ENCODE measurements at places on chromosomes 7 and 10.

DNA sequence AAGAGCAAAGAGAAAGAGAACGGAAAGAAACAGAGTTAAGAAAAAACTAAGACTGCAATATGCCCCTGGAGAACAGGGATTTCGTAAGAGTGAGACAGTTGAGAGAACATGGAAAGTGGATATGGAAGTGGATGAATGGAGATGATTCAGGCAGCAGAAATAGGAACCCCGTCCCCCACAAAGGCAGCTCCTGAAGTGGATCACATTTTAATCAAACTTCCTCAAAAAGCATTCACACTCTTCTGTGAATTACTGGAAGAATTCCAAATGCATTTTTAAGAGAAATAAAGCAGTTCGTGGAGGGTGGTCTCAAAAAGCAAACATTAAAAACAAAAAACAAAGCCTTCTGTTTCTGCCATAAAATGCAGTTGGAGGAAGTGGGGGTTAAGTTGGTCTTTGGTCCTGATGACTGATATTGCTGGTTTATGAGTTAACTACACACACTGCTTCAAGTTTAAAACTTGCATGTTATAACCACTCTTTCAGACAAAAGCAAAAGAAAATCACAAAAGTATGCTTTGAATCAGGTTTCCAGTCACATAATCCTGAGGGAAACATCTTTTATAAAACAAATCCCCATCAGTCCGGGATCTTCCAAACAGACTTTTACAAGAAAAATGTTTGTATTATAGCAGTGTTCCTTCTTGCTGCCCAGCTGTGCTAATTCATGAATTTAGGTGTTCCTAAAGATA, 214.3 kb downstream of the FANK1 start:
- peak; percentile 41 for DNase-seq

DNA sequence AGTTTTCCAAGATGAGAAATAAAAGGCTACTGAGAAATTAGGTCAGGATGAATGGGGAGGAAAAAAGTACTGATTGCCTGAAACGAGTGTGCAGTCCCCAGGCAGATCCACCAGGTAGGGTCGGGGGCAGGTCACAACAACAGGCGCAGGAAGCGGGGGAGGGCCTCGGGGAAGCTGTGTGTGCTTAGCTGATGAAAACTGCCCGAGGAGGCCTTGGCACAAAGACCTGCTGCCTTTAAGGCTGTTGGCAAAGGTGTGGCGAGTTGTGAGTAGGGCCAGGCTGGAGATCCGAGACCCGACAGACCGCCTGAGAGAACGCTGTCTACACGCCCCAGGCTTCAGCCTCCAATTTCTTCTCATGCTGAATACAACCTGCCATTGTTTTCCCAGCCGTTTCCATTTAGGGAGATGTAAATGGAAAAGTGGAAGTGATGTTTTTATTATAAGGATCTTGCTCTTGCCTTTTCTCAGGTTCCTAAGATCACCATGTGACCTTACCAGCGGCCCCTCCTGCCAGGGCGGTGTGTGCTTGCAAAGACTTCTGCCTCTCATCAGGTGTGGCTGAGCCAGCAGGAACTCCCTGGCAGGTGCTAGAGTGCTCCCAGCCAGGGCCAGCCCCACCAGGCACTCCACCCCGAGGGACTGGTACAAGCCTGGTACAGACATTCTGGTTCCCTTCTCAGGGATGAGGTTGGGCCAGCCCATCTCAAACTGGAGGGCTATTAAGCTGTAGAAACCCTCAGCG, 60.8 kb downstream of the DLG5 start:
- DNase-seq, result peak; percentile 49

DNA sequence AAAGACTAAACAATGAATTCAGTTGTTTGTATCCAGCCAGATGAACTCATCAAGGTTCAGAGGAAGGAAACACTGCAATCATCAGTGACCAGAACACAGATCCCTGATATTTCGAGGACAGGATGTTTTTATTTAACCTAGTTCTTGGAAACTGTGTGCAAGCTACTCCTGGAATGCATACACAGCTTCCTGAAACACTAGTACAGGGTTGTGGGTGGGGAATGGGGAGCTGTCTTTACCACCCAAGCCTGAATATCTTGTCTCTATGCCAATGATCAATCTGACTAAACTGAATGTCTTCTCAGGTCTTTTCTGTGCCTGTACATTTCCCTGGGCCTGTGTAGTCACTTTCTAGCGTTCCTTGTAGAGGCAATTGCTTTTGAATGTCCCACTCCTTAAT, 374.6 kb downstream of the CALN1 start:
- DNase-seq, result no peak

DNA sequence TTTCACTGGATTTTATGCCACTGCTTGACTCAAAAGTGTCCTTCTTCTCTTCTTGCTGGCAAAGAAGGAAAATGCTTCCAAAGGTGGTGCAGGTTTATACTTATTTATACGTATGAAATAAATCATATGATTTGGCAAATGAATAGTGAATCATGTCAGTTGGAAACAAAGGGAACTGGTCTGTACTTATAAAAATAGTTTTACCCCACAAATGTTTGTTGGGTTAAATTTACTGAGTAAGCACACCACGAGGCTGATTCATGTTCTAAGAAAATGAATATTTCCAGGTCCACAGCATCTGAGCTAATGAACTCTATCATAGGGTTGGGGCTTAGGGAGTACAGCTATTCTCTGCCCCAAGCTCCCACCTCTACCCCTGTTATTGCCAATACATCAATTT, 232.2 kb downstream of the TRIL start:
- DNase-seq, result peak; percentile 21

DNA sequence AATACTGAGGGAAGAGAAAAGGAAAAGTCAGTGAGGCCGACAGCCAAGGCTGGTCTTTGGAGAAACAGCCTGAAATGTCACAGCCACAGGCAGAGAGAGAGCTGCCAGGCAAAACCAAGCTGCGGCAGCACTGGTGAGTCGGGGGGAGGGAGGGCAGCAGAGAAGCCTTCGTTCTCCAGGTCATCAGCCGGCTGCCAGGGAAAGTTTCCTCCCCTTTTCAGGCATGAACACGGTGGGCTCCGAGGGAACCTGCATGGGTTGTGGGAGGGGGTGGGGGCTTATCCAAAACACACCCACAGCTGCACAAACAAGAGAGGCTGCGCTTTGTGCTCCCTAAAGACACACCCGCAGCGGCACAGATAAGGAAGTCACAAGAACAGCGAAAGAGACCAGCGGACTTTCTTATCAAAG, 62.3 kb upstream of the NKX6-2 start:
- no peak for DNase-seq

GRCh38 chr7:130401578-130401977, 21.3 kb downstream of the CPA1 start:
- DNase-seq, result no peak

DNA sequence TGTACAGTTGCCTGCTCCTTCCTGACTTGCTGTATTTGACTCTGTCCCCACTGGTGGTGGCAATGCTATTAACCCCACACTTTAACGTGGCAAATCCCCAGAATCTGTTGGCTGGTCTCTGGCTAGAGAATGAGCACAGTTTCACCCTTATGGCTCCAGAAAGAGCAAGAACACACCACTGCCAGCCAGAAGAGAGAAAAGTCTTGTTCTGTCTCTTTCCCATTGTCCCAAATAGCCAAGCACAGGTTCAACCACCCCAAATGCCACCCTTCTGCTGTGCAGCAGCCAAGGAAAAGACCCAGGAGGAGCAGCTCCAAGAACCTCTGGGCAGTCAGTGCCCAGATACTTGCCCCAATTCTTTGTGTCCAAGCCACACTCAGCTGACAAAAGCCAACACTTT, 11.3 kb downstream of the SLC16A9 start:
- DNase-seq, result no peak

DNA sequence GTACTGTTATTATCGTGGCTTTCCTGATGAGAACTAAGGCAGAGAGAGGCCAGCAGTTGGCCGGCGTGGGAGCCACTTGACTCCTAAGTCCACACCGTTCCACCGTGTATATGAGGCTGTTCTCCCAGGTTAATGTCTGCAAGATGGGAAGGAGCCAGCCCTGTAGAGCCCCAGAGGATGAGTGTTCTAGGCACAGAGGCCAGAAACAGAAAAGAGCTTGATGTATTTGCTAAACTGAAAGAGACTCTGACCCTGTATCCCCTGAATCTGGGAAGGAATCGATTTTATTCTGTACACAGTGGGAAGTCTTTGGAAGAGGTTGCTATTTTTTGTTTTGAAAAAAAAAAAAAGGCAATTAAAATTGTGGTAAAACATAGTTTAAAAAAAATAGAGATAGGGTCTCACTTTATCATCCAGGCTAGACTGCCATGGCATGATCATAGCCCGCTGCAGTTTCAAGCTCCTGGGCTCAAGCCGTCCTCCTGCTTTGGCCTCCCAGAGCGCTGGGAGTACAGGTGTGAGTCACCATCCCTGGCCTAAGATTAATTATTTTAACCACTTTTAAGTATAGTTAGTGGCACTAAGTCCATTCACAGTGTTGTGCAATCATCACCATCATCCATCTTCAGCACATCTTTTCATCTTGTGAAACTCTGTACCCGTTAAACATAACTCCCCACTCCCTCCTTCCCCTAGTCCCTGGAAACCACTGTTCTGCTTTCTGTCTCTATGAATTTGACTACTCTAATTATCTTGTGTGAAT, 348.8 kb downstream of the SDK1 start:
- DNase-seq, result peak; percentile 7

DNA sequence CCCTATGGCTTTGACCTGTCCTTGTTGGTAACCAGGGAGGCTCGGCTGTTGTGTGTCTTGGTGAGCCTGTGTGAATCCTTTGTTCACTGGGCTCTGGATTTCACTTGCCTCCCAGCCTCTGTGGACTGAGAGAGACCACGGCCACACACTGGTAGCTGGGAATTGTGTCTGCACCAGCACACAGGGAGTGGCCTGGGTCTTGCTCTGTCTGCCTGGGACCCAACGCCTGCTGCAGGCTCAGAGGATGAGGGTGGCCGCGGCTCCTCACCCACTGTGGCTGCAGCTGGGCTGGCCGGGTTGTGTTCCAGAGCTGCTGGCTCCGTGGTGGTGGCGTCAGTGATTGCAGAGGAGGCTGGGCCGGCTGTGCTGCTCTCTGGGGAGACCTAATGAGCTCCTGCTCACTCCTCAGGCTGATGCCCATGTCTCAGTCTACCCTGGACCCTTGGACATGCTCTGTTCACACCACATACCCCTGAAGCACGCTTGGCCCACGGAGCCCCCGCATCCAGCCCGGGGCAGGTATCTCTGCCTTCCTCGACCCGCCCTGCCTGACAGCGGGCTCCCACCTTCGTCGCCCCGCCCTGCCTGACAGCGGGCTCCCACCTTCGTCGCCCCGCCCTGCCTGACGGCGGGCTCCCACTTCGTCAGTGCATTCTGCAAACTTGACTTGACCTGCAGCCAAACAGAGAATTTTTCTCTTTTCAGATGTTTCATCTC, 328.5 kb downstream of the ADARB2 start:
- no peak for DNase-seq

DNA sequence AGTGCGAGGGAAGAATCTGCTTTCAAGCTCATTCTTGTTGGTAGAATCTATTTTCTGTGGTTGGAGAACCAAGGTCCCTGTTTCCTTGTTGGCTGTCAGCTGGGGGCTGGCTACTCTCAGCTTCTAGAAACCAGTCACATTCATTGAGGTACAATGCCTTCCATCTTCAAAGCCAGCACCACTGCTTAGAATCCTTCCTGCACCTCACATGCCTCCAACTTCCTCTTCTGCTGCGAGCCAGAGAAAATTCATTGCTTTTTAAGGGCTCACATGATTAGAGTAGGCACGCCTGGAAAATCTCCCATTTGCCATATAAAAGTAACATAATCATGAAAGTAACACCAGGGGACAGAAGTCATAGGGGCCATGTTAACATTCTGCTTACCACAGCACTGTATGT, 28.7 kb downstream of the TES start:
- no peak for DNase-seq

DNA sequence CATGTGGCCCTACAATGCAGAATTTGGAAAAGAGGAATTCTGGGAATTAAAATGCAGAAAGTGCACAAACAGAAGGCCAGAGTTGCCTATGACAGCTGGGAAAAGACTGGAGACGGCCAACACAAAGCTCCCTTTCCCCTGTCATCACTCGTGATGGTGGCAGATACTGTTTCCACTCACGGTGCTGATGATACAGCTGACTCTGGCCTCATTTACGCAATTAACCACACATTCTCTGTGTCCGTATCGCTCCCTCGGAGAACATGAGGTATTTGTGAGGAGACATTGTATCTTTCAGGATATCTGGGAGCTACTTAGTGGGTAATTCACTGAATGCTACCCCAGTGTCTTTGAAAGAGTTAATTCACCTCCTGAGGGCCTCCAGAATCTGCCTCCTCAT, 172.8 kb downstream of the TAX1BP1 start:
- no peak for DNase-seq

DNA sequence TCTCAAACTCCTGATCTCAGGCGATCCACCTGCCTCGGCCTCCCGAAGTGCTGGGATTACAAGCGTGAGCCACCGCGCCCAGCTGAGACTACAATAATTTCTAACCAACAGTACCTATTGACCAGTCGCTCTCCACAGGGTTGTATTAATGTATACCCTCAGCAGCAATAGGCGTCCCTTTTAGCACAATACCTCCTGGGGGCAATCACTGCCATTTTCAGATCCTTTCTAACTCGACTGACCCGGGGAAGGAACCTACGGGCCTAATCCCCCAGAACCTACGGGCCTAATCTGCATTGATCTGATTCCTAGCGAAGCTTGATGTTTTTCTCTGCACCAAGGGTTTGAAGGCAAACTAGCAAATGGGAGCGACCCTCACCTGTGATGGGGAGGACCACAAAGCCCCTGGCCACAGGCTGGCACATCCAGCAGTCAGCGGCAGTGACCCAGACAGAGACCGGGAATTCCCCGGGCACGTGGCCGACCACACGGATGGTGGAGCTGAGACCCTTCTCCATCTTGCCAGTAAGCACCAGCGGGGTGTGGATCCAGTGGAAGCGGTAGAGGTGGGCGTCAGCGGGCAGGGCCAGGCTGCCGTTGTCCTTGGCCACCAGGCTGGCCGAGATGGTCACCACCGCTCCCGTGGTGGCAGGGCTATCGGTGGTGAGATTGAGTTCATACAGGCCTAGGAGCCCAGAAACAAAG, 6.9 kb downstream of the TMEM130 start:
- DNase-seq, result no peak

GRCh38 chr7:158395780-158396278, 191.8 kb downstream of the PTPRN2 start:
- DNase-seq, result peak; percentile 27

- no peak for DNase-seq
Observed at GRCh38 chr7:159226011-159226702, 81.5 kb upstream of the VIPR2 start.

GRCh38 chr7:137360087-137360679, 16.6 kb upstream of the PTN start:
- no peak for DNase-seq
